Stimulated activated CD8-positive, alpha-beta memory T cell treated with anti-CD3 and anti-CD28 coated beads, Interleukin-2, amount 100 ng/mL, for 1 hour (primary cell): ENCODE measurements at places on chromosomes 2 and 18.

GRCh38 chr2:222239945-222240675 is 58.7 kb downstream of the PAX3 start:
- DNase-seq = no peak

DNA sequence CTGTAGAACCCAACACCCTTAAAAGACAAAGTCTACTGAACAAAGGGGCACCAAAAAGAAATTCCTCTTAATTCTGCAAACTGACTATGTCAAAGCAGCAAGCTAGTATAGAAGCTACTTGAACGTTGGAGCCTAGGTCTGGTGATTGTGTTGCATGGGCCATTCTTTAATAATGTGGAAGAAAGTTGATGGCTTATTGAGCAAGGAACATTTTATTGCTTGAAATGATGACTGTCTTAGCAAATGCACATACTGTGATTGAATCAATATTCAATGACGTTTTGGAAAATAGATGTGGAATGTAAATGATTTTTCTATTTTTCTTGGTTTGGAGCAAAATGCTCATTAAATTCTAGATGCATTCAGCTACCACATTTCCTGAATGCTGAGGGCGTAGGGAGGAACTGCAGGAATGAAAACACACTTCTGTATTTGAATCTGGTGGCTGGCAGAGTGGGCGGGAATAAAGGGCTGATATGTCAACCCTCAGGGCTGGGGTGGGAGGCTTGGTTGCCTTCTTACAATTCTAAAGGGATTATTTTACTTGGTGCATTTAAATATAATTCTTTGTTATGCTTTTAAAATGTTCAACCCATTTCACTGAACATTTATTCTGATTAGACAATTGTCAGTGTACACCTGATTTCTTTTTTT is 26.5 kb downstream of the MYO3B start:
- DNase-seq = no peak

GRCh38 chr2:233185963-233186362 is 65.5 kb upstream of the ATG16L1 start:
- no peak for DNase-seq

- no peak for DNase-seq
These were observed 7.5 kb downstream of the NEU2 start for GRCh38 chr2:233039846-233040530.

DNA sequence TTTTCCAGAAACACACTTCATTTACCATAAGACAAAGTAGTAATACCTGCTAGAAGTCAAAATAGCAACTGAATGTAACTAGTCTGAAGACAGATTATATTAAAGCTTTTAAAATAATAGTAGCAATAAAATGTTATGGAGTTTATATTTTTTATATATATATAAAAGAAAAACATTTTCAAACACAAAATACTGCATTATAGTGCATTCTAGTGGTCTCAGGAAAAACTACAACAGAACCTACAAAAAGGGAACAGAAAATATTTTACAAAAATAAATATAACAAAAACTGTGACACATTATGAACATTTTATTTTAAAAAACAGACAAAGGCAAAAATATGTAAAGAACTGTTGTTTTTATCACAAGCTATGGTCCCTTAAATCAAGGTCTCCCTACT is 48.0 kb downstream of the STRN start:
- DNase-seq = no peak

DNA sequence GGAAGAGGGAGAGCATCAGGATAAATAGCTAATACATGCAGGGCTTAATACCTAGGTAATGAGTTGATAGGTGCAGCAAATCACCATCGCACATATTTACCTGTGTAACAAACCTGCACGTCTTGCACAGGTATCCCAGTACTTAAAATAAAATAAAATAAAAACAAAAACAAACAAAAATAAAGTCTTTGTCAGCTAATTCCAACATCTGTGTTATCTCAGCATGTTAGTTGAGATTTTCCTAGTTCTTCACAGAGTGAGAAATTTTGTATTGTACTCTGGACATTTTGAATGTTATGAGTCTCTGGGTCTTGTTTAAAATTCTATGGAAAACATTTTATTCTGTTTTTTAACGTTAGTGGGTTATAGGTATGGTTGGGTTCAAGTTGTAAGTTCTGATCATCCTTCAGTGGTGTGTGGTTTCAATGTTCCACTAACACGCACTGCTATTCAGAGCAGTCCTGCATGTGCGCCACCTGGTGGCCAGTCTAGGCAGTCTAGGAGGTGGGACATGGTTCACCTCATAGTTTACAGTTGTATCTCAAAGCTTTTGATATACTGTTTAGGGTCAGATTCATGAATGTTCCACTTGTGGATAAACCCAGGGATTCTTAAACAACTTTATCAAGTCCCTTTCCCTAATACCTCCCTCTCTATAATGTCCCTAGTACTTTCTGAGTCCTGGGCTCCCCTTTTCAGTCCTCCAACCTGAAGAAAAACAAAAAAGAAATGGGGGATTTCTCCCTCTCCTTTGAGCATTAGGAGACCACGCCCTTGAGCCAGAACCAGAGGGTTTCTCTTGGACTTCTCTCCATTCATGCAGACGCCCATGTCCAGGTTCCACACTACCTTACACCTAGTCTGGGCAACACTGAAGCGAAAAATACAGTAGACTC is 213.4 kb upstream of the GATA6 start:
- DNase-seq = peak; percentile 67

GRCh38 chr2:127004893-127005600 is 101.9 kb downstream of the BIN1 start:
- no peak for DNase-seq

- no peak for DNase-seq
These were observed 95.6 kb downstream of the GALNT3 start for GRCh38 chr2:165698444-165698884.

DNA sequence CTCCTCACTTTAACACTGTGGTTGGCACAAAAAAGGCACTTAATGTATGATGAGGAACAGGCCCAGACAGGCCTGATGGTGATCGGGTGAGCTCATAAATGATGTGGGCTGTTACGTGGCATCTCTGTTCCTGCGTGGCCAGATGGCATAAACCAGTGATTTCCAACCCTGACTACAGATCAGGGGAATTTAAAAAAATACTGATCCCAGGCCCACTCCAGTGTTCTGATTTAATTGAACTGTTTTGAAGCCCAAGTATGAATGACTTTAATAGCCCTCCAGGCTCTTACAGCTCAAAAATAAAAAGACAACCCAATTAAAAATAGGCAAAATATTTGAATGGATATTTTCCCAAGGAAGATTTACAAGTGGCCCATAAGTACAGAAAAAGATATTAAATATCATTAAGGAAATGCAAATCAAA is 48.2 kb downstream of the LIPG start:
- no peak for DNase-seq

DNA sequence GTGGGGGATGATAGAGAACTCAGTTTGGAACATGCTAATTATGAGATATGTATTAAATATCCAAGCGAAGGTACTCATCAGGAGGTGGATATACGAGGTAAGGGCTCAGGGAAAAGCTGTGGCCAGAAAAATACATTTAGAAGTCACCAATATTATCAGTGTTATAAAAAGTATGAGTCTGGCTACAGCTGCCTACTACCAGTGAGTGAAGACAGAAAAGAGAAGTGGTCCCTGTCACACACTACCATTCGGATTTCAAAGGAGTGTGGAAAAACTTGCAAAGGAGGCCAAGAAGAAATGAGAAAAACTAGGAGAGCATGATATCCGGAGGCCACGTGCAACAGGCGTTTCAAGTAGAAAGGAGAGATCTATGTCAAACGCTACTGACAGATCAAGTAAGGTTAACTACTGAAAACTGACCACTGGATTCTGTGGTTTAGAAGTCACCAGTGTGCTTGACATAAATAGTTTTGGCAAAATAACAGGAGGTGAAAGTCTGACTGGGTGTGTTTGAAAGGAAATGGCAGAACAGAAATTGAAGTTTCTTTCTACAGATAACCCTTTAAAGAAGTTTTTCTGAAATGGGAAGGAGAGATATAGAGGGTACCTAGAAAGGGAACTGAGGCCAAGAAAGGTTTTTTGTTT is 118.7 kb upstream of the DNMT3A start:
- no peak for DNase-seq

- no peak for DNase-seq
These were observed 4.1 kb upstream of the OTX1 start for GRCh38 chr2:63046552-63046951.

DNA sequence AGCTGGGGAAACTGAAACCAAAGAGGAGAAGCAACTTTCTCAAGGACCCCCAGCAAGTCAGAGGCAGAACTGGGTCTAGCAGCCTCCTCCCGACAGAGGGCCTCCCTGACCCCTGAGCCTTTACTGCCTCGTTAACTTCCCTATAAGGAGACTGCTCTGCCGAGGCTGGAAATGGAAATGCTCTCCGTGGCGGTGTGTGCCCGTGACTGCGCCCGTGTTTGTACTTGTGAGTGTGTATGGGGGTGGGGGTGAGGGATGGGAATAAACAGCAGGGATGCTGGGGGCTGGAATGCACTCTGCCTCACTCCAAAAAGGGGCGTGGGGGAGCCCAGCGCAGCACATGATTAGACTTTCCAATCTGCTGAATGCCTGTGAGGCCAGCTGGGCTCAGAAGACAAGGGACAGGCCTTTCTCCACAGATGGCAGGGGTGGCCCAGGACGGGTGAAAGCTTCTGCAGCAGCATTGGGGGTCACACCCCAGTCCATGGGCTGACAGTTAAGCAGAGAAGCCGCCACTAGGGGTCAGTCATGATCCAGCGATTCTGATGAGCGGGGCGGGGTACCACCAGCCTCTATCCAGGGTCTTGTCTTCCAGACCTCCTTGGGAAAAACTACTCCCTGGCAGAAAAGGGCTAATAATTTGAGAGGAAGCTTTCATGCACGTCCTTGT is 26.8 kb downstream of the MPHOSPH10 start:
- DNase-seq = peak; percentile 24

- no peak for DNase-seq
These were observed 40.2 kb downstream of the TMEM182 start for GRCh38 chr2:102801858-102802699.

GRCh38 chr2:37350034-37350433 is 5.6 kb downstream of the QPCT start:
- DNase-seq = no peak

DNA sequence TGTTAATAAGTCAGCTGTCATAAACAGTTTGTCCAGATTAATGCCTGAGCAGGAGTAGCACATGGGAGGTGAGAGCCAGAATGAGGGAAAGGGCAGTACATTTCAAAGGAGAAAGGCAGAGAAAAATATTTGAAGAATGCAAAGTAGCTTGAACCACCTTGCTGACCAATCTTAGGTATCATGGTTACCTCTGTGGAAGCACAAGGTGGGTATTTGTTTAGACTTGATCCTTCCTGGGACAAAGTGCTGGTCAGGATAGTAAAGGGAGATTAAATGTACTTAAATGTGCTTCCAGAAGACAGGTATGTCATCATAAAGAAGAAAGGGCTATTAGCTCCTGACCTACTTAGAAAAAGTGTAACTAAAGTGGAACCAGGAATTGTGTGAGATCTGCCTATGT is 105.0 kb downstream of the LRRTM1 start:
- DNase-seq = no peak

GRCh38 chr2:231455222-231455621 is 9.1 kb downstream of the NCL start:
- DNase-seq = no peak

DNA sequence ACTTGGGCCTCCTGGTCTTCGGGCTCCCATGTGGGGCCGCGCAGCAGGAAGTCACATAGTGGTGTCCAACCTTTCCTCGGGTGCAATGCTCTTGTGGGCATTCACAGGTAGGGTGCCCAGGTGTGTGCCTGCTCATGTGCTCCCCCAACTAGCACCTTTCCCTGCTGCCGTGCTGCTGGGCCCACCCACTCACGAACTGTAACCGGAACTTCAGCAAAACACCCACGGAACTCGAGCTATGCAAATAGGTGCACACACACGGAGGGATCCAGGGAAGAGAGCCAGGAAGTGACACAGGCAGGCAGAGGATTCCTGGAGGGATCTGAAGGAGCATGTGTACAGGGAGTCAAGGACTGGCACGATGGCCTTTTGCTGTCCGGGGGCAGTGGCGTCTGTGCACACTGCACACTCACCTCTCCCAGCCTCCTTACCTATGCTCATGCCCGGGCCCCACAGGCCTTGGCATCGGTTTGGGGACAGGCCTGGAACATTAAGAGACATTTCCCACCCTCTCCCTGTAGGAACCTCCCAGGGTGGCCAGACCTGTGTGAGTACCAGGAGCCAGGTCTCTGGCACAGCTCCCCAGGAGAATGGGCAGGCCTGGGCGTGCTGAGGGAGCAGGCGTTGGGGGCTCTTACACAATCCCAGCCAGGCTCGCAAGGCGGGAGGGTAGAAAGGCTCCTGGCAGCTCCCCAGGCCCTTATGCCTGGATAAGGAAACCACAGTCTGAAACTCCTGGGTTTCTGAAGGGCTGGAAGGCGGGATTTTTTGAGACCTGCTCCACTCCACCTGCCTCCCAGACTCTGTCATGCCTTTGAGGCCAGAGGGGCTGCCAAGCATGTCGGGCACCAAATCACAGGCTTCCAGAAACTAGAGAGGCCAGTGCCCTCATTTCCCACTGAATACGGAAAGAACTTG is 6.6 kb upstream of the PTMA start:
- DNase-seq = no peak

GRCh38 chr2:86566821-86567190 is 3.6 kb upstream of the CHMP3 start:
- no peak for DNase-seq

DNA sequence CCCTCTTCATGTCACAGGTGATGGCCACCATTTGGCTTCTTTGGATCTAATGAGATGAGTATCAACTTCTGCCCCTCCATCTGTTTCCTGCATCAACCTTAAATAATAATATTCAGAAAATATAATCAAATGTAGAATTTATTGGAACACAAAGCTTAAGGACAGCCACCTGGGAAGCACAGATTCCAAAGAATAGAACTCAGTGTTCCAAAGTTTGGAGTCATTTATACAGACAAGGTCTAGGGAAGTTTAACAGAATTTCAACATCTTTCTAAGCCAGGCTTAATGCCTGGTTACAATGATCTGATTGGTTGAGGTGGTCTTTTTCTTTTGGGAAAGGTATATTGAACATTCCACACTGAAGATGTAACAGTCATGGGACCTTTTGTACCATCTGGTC is 218.0 kb upstream of the PIEZO2 start:
- no peak for DNase-seq

DNA sequence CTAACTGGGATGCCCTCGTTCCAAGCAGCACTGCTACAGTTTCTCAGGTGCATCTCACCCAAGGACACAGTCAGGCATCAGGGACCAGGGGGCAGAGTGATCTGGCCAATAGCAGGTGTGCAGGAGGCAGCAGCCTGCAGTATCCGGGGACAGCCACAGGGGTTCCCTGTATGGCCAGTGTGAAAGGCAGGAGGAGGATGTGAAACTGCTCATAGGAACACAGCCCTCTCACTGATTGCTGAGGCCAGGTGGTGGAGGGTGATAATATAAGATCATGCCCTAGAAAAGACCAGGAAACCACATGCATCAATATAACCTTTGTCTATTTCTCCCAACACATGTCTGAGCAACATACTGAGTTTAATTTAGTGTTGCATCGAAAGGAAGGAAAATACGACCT is 112.7 kb upstream of the TACR1 start:
- no peak for DNase-seq

- no peak for DNase-seq
These were observed 60.8 kb downstream of the ZNF521 start for GRCh38 chr18:25291150-25291549.
